ENCODE measurements at places on chromosomes 12 and 14.

DNA sequence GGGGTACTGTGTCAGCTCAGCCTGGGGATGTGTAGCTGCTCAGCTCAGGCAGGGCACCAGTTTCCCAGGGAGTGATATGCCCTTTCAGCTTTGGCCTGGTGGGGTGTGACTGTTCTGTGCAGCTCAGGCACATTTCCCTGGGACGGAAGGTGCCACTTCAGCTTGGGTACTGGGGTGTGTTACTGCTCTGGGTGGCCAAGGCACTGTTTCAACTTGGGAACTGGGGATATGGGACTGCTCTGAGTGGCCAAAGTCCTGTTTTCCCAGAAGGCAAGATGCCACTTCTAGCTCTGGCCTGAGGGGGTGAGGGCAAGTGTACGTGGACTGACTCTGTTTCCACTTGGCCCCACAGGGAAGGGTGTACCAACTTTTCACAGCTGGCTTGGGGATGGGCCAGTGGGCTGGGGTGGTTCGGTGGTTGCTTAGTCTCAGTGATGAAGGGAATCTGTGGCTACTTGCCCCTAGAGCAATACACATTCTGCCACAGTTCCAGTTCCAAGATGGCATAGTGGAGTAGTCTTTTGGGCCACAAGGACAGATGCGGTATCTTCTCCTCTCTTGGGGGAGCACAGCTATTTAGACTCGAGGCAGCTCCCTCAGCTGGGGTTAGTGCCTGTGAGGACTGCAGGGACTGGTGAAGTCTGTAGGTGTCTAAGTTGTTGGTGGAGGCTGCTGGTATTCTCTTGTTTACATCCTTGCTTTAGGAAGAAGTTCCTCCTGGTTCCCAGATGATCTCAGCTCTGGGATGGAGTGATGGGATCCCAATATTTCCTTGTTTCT lies 26.4 kb downstream of the TBC1D15 start:
- no peak for DNase-seq

GRCh38 chr14:100074431-100075100 lies 9.3 kb downstream of the EVL start:
- no peak for DNase-seq

- no peak for DNase-seq
Observed at GRCh38 chr14:93855737-93856136, 67.5 kb upstream of the PRIMA1 start.

- no peak for DNase-seq
Observed at GRCh38 chr12:39417916-39418315, 25.0 kb downstream of the KIF21A start.

- peak; percentile 59 for DNase-seq
Observed at GRCh38 chr12:27474344-27474743, 27.8 kb downstream of the SMCO2 start.

DNA sequence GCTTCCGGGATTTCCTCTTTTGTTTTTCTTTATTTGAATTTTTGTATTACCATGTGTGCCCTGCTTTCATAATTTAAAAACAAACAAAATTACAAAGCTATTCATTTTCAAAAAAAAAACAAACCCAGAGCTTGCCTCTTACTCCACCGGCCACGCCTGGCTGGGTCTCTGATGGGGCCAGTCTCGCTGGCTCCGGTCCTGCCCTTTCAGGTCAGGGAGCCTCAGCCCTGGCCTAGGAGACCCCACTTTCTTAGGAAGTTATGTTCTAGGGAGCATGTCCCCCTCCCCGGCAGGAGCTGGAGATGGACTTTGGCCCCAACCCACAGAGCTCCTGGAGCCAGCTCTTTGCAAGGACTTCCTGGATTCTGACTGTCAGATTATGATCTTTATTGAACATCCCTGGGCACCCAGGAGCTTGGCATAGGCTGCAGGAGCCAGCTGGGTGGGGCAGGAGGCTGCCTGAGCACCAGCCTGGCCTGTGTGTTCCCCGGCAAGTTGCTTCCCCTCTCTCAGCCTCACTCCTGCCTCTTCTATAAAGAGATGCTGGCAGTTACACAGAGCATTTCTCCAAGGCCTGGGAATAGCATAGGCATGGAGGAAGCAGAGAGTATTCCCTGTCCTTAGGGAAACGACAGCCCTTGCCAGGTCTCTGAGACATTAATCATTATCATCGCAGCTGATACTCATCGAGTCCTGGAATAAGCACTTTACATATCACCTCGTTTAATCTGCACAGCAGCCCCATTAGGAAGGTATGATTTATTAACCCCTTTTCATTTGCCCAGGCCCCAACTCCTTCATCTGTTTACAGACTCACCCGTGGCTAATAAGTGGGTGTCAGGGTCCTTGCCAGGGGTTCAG lies 3.5 kb downstream of the DEGS2 start:
- DNase-seq = no peak

- DNase-seq = peak; percentile 34
Observed at GRCh38 chr12:131860472-131861260, 32.5 kb downstream of the MMP17 start.

DNA sequence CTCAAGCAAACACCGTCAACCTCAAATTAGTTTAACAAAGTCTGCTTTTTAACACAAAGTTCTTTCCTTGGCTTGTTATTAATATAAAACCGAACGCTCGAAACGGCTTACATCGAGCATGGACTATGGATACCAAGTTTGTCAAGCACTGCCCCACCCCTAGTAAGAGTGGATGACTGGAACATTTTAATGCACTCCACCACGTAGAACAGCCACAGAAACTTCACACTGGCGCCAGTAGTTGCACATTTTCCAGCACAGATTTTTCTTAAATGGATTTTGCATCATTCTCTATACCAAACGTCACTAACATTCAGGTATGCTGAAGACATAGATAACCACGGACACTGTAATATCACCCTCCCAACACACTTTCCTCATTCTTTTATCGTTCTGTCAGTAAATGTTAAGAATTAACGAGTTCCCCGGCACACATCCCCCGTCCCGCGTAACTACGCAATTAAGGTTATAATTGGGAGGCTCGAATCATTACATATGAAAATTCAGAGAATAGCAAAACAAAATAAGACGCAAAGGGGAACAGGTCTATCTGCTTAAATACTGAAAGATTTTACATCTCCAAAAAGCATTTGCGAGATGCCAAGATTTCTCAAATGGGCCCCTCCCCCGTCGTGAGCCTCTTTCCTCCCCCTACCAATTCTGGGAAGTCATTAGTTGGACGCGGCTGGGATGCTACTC lies 990 bp downstream of the FERMT2 start:
- no peak for DNase-seq

DNA sequence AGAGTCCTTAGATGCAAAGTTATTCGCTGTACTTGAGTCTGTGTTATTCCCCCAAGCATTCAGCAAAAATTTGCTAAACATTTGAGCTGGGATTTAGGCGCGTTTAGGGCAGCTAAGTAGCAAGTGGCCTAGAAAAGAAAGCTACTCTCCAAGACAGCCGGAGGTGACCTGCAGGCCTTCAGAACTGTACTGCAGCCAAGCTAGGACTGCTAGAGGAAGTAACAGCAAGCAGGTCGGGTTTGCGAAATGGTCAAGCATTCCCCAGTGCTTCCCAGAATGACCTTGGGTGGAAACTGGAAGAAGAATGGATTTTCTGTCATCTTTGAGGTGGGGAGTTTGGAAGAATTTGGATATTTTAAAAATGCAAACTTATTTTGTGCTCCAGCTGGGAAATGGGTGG lies 287.5 kb downstream of the FOXN3 start:
- DNase-seq = no peak

DNA sequence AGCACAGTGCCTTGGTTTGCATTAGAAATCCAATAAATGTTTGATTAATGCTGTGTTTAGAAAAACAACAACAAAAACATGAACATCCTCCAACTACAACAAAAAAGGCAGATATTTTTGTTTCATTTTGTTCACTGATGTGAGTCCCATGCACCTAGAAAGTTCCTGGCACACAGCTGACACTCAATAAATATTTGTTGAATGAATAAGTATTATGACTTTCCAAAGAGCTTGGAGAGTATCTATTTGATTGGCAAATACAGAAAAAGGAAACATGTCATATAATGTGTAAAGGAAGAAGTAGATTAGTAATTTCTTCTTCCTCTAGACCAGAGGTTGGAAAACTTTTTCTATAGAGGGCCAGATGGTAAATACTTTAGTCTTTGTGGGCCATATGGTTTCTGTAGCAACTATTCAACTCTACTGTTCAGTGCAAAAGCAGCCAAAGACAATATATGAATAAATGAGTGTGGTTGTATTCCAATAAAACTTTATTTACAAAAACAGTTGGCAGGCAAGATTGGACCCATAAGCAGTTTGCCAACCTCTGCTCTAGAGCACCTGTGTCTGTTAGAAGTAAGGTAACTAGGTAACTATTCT lies 312.3 kb upstream of the DIO2 start:
- no peak for DNase-seq

DNA sequence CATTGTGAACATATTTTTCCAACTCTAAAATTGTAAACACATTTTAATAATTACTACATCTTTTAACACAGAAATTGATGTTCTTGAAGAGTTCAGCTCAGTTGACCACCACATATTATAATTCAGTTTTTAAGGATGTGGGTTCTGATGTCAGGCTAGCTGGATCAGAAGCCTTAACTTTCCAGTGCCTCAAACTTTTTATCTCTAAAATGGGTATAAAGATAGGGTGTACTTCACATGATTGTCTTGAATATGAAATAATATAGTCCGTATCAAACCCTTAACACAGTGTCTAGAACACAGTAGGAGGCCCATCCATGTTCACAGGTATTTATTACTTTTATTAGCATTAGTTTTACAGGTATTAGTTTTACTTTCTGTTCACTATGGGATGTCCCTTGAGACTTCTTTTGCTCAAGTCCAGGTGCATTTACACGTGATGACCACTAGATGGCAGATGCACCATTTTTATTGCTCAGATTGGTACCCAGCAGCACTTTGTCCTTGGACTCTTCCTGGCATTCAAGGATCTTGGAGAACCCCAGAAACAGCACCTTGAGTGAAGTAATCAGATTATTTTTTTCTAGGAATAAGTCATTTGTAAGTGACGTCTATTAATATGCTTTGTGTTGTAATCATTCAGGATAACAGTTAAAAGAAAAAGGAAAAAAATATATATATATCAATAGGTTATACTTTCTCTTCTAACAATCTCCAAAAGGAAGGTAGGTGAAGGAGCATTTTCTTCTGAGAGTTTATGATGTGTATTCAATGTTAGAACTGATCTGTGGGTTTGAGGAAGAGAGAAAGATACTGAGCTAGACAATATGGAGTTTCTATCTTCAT lies 580.2 kb downstream of the ETNK1 start:
- peak; percentile 72 for DNase-seq

- no peak for DNase-seq
Observed at GRCh38 chr14:77543240-77543551, 44.6 kb upstream of the ISM2 start.

- DNase-seq = no peak
Observed at GRCh38 chr12:69620921-69621320, 10.2 kb upstream of the LRRC10 start.

DNA sequence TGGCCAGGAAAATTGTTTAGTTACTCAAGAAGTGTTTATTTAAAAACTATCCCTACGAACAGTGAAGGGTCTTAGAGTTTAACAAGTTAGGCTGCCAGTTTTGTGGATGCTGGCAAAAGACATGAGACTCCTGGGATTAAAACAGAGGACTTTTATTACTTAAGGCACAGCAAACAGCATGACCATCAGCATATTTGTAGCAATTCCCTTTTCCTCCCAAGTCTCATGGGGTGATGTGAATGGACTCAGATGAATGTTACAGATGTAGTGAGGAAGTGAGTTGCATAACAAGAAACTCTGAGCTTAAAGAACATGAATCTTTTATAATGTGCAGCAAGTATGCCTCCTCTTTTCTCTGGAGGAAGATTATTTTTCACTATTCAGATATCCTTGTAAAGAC lies 695.8 kb downstream of the RPS29 start:
- DNase-seq = no peak

DNA sequence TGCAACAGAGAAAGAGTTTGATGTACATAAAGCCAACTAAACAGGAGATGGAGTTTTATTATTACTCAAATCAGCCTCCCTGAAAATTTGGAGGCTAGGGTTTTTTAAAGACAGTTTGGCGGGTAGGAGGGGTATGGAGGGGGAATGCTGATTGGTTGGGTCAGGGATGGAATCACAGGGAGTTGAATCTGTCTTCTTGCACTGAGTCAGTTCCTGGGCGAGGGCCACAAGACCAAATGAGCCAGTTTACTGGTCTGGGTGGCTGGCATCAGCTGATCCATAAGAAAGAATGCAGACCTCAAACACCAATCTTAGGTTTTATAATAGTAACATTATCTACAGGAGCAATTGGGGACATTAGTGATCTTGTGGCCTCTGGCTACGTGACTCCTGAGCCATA lies 64.9 kb downstream of the RIN3 start:
- no peak for DNase-seq

- DNase-seq = no peak
Observed at GRCh38 chr12:41719214-41719613, 425.5 kb downstream of the GXYLT1 start.

GRCh38 chr14:94621358-94622134 lies 9.4 kb downstream of the SERPINA3 start:
- DNase-seq = no peak

DNA sequence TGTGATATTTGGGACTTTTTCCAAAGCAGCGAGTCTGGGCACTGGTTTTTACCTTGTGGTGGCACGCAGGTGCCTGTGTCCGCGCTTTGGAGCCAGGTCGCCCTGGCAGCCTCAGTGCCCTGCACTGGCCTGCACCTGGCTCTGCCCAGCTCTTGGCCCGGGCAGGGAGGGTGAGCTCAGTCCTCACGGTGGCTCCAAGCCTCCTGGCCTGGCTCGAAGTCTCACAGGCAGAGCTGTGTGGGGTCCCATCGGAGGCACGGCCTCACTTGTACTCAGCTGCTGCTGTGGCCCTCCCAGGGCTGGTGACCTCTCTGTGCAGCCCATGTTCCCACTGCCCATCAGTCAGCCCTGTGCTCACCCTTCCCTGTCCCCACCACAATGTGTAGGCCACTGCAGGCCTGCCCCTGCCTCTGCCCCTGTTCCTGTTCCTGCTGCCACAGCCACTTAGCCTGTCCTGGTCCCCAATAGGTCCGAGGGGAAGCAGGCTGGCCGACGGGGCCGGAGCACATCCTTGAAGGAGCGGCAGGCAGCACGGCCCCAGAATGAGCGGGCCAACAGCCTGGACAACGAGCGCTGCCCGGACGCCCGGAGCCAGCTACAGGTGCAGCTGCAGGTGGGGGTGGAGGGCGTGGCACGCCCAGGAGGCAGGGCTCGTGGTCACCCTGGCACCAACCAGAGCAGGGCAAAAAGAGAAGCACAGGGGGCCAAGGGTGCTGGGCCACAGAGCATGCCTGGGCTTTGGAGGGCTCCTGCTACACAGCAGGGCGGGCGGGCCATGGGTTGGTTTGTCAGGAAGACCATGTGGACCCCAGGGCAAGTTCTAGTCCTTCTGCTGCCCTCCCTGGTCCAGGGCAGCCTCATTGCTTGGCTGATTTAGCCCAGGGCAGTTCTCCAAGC lies 16.6 kb upstream of the TEX22 start:
- no peak for DNase-seq

GRCh38 chr14:105193916-105194782 lies 13.0 kb upstream of the NUDT14 start:
- no peak for DNase-seq

- no peak for DNase-seq
Observed at GRCh38 chr14:30796707-30797106, 77.7 kb upstream of the COCH start.

- no peak for DNase-seq
Observed at GRCh38 chr12:2180737-2181082, 127.9 kb downstream of the CACNA1C start.

GRCh38 chr12:51855586-51856428 lies 7.3 kb upstream of the FIGNL2 start:
- DNase-seq = no peak

Data from RKO (cell line).